ENCODE measurements at places on chromosomes 5 and 9.
A peak's percentile ranks its signal among the peaks of the same experiment; 100 is the strongest.

GRCh38 chr5:31725996-31726395 lies 87.1 kb downstream of the PDZD2 start:
- DNase-seq: no peak

GRCh38 chr5:78746021-78746770 lies 97.6 kb upstream of the LHFPL2 start:
- DNase-seq: no peak

DNA sequence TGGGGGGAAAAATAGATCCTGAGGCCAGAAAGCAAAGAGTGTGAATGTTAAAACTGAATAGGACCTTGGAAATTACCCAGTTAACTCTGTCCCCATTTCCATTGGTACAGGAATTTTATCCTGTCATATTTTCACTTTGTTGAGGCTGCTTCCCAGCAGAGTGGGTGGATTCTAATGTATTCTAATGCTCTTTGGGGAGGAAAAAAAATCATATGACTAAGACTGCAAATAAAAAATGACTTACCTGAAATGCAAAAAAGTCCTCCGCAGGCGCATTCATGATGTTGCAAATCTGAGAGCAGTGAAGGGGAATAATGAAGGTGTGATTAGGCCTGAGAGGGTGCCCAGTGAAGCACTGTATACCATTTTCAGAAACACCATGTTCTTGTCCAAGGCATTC lies 41.2 kb downstream of the PDE6A start:
- DNase-seq: no peak

- DNase-seq: no peak
These were observed 45.7 kb upstream of the FAM170A start for GRCh38 chr5:119583684-119584083.

DNA sequence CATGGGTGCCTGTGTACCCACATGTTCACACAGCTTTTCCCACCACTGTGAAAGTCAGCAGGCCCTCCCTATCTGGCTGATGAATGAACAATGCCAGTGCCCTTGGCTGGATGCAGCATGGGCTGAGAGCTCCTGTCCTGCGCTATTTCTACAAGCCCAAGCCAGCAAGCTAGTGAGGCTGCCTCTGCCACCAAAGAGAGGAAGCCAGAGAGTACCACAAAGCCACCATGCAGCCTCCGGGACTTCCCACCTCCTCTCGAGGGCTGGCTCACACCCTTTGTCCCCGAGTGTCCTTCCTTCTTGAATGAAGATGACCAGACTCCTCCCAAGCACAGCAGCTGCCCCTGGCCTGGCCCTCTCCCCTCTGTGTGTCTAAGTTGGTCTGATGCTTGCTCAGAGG lies 76.5 kb downstream of the SH3PXD2B start:
- no peak for DNase-seq

DNA sequence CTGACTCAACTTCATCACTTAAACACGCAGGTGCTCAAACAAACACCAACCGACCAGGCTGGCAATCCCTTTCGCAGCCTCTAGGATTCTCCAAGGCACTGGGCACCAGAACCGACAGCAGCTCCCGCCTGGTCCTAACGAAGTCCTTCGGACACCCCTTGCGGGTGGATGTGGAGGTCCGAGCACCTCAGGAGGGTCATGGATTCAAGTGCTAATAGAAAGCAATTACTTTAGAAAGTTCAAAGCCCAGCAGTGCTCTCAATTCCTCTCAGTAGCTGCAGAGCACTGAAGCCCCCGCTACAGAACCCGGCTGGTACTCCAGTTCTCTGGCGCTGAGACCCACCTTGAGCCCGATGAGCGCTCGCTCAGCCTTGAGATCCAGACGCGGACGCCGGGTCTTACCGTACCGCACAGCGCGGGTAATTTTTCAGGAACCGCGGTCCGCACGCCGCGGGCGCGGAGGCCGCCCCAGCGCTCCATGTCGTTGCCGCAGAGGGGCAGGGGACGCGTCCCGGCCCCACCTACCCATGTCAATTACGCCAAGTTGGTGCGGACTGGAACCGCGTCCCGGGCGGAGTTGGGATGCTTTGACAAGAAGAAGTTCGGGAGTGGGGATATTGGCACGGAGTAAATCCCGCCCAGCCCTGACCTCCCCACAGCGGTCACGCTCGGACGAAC lies 638 bp downstream of the MARCHF3 start:
- no peak for DNase-seq

DNA sequence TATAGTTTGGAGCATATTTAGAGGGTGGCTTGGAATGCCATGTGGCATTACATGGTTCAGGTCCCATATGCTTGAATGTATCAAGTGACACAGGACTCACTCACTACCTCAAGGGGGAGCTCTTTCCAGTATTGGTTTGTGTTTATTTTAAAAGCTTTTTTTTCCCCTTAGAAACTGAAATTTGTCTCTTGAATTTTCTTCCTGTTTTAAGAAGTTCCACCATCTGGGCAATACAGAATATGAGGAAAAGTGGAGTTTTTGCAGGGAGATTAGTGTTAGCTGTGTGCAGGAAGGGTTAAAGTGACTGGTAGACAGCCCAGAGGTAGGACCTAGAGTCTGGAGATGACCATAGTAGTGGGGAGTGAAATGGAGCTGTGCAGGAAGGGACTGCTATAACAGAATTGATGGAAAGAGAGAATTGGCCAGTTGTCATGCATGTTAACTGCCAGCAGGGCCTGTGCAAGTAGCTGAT lies 36.6 kb downstream of the CTNNA1 start:
- peak; percentile 30 for DNase-seq

DNA sequence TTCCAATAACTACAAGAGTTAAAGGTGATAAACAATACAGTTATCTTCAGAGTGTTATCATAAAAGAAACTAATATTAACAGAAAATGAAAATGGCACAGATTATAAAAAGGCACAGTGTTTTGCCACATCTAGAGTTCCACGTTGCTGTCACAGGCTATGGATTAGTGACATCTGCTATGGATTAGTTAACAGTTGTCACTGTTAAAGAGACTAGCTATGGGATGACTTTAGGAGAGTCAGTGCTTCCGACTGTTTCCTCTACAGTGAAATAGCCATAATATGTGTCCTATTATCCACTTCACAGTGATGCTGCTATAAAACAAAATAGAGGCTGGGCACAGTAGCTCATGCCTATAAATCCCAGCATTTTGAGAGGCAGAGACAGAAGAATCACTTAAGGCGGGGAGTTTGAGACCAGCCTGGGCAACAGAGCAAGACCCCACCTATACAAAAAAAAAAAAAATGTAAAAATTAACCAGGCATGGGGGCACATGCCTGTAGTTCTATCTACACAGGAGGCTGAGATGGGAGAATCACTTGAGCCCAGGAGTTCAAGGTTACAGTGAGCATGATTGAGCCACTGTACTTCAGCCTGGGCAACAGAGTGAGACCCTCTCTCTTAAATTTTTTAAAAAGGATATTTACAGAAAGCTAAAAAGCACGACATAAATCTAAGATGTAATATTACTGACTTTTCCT lies 19.7 kb downstream of the MAPKAP1 start:
- DNase-seq: no peak

DNA sequence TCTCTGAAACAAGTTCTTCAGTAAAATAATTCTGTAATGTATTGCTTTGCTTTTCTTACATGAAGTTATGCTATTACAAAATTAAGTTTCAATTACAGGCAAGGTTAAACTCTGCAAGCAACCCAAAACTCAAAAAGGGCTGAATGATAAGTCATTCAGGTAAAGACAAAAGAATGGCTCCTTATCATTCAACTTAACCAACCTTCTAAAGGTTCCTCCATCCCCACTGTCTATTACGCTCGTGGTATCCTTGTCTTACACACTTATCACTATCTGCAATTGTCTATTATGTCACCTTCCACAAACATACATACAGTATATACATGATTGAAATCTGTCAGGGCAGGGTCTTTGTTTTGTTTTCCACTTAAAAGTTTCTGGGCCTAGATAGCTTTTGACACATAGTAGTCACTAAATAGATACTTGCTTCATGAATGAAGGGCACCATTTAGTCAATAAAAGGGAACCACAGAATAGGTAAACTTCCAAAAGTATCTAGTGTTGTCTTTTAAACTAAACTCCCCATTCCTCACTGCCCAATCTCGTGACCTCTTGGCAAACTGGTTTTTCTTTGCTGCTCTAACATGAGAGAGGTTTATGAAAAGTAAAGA lies 6.9 kb downstream of the RPL37 start:
- no peak for DNase-seq

GRCh38 chr5:106940986-106941385 lies 729.8 kb downstream of the EFNA5 start:
- DNase-seq: no peak

- DNase-seq: no peak
These were observed 19.4 kb upstream of the C1QTNF3 start for GRCh38 chr5:34062419-34062818.

GRCh38 chr5:142242272-142242671 lies 82.5 kb downstream of the SPRY4 start:
- DNase-seq: no peak

GRCh38 chr5:179148703-179149170 lies 88.6 kb downstream of the ZNF354C start:
- DNase-seq: no peak
